ENCODE measurements at places on chromosomes 6 and 20.

DNA sequence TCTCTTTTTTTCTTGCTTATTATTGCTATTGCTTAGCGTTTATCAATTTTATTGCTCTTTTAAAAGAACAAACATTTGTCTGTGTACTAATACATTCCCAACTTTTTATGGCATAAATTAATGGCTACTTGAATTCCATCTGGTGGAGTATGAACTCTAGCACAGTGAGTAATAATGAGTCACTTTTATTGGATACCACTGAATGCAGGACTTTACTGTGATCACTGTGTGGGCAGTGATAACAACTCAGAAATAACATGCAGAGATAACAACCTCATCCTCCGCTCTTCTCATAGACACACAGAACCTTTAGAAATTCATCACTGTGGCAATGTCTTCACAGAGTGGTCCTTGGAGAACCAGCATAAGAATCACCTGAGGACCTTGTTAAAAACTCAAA is 174.9 kb upstream of the PRND start:
- no peak for DNase-seq

DNA sequence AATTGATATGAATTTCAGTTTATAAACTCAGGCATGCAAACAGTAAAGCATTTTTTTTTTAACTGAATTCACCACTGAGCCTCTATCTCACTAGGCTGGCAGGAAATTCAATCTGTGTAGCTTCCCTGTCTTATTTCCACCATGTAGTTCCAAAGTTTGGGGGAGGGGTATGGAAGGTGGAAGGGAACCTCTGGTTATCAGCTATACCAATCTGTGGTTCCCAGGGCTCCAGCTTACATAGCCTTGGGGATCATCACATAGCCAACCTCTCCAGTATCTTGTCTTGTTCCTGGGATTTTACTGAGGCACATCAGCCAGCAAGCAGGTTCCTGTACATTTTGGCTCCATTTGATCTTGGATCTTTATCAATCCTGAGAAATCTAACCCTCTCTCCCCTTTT is 15.6 kb downstream of the RAD21L1 start:
- DNase-seq: no peak

GRCh38 chr20:52760791-52761190 is 211.4 kb upstream of the TSHZ2 start:
- no peak for DNase-seq

DNA sequence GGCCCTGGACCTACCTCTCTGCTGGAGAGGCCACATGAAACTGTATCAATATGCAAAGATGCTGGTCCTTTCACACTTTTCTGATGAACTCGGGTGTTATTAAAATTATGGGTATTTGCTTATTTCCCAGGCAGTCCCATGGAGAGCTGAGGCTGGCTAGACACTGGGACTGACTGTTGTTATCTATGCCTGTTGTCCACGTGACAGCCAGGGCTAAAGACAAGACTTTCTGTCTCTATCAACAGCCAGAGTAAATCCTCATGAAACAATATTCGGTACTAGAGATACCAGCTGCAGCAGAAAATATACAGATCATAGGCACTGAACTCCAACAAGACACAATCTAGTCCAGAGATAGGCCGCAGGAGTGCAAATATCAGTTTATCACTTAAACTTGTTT is 236.4 kb downstream of the FOXA2 start:
- no peak for DNase-seq

DNA sequence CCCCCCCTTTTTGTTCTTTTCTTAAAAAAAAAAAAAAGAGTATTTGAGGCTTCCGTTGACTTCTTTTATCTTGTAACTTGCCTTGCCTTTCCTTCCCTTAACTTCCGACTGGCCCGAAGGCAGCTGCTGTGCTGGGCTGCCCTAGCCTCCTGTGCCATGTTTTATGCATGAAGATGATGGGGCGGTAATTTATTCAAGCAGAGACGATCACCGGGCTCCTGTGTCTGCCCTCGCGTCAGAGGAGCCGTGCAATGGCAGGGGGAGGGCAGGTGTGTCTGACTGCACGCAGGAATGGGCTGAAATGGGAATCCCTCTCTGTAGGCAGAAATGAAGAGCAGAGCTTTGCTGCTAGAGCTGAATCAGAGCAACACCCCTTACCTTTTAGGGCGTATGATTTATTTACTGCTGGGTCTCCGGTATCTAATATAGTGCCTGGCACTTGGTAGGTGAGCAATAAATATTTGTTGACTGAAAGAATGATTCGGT is 106.3 kb upstream of the RIPOR2 start:
- DNase-seq: no peak

DNA sequence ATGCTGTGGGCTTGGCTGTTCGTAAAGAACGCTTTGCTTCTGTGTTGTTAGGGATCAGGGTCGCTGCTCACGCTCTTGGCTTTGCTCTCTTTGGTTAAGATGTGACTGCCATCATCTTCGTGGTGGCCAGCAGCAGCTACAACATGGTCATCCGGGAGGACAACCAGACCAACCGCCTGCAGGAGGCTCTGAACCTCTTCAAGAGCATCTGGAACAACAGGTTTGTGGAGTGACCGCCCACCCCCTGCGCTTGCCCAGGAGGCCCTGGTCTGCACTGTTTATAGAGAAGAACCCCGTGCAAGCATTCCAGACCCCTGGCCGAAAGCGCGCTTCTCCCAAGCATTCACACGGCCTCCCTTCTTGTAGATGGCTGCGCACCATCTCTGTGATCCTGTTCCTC is 57.1 kb downstream of the GNAS start:
- DNase-seq: no peak

GRCh38 chr20:50993876-50994275 is 29.0 kb downstream of the KCNG1 start:
- no peak for DNase-seq

GRCh38 chr6:43733471-43734293 is 36.3 kb upstream of the VEGFA start:
- no peak for DNase-seq

GRCh38 chr20:38950254-38950653 is 11.9 kb upstream of the DHX35 start:
- DNase-seq: no peak

- peak; percentile 46 for DNase-seq
Measured at GRCh38 chr6:168498161-168498843, 57.3 kb downstream of the SMOC2 start.

DNA sequence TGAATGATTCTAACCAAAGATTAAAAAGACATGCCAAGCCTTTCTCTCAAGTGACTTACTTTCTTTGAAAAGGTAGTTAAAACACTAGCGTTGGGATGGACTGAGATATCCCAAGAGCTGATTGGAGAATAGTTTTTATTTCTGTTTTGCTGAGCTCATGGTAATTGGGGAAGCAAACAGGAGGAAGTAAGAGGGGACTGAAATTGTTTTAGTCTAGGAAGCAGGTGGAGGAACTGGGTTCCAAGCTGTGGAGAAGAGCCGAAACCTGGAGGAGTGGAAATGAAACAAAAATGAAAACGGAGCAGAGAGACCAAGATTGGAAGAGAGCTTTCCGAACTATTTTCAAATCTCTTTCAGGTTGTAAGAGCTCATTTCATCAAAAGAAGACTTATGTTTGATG is 59.9 kb upstream of the TENT5A start:
- DNase-seq: no peak

DNA sequence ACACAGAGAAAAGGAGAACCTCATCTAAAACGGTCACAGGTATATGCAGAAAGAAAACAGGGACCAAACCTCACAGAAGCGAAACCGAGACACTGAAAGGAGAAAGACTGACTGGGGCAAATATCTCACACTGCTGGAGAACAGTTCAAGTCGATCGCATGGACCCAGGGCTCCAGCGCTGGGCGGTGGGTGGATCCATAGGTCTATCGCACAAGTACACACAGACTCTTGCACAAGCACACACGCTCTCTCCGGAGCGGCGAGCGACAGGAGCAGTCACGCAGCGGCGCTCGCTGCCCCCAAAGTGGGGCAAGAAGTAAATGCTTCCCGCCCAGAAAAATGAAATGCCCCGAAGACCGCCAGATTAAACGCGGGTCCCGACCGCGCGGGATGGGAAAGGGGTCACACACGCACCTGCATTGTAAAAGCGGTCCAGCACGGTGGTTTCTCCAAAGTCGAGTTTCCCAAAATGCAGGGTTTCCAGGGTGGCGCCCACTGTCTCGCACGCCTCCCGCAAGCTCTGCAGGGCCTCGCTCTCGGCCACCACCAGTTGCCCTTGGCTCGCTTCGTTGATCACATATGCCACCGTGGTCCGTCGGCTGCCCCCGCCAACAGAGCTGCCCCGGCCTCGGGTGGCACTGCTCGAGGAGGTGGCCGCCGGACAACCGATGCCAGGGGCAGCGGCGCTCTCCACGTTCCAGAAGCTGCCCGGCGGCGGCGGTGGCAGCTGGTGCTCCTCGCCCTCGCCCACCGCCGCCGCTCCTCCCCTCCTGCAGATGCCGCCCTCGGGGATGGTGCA is 782 bp downstream of the MAP3K5 start:
- DNase-seq: peak; percentile 52

DNA sequence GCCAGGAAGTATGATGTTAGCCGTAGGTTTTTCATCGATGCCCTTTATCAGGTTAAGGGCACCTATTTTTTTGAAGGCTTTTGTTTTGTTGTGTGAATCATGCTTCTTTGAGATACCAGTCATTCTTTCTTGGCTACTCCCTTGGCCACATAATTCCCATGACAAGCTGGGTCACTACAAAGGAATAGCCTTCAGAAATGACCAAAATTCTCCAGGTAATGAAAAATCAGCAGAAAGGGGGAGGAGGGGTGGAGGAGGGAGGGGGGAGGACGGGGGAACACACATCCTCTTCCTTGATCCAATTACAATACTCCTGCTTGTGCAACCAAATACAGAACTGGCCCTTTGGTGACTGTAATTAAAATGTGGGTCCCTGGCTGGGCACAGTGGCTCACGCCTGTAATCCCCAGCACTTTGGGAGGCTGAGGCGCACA is 21.7 kb upstream of the TGM2 start:
- no peak for DNase-seq

GRCh38 chr6:11535801-11536230 is 1.7 kb upstream of the TMEM170B start:
- DNase-seq: no peak

DNA sequence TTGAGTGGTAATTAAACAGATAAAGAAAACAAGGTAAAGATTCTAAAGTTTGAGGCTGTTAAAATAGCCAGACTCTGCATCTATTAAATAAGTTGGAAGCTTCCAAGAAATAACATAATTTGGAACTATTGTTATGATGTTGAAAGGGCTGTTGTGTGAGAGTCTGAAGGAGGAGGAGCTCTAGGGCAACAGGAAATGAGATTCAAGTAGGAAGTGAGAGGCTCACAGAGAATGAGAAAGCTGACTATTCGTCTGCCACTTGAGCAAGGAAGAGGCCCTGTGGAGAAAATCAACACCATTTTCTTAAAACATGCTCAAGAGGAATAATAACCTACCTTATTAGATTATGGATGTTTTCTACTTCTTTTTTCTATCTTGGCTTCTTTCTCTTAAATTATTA is 185.2 kb downstream of the SLC24A3 start:
- DNase-seq: no peak

DNA sequence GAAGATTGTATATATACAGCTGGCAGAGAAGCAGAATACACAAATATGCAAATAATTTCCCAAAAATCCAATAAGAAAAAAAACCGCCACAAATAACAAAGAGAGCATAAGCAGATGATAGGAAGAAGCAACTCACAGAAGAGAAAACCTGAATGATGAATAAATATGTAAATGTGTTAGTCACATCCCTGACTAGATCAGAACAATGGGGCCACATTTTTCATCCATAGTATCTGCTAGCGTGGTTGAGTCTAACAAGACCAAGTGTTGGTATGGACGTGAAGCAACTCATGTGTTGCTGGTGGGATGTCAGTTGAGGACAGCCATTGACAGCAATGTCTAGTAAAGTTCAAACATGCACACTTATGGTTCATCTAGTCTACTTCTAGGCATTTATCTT is 3.9 kb upstream of the SLC22A3 start:
- no peak for DNase-seq

- no peak for DNase-seq
Measured at GRCh38 chr20:44092551-44093248, 94.3 kb downstream of the JPH2 start.

DNA sequence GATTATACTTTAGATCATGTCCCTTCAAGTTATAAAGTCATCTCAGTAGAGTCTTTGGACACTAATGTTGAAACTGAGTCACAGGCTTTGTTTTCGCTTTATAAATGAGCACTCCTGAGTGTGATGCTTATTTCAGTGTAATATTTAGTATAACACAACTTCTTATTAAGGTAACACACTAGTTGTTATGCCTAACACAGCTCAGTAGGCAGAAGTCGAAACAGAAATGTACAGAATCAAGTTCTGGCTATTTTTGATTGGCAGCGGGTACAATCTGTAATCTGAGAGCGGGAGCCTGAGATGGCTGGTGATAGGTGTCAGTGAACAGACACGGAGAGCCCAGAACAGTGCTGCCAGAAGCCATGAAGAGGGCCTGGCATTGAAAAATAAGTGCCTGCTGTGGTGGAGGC is 11.4 kb downstream of the HECA start:
- no peak for DNase-seq

DNA sequence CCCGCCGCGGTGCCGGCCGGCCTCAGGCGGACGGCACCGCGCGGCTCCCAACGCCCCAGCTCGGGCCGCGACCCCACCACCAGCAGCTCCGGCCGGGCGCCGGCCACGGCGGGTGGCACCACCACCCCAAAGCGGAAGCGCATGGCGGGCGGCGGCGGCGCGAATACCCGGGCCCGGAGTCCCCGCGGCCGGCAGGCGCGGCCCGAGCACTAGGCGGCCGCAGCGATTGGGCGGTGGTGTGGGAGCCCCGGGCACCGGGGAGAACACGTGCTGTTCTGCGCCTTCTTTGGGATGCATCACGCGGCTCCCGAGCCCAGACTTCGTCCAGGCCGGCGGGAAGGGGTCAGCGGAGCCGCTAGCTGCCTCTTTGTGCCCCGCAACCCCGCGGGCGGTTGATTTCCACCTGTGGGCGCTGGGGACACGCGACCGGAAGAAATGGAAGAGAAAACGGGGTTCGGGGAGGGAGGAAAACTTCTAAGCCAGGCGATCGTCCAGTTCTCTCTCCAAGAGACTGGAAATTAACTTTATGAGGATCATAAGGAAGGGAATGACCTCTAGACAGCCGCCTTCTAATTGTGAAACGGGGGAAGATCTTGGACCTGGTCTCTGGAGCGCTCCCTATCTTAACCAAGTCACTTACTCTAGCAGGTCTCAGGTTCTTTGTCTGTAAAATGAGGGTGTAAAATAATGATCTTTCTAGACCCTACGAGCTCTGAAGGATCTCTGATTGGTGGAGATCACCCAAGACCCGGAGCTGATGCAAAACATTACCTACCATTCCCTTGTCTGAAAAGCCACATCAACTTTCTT is at the start of gene EPM2A:
Gene EPM2A, minus strand, starts transcription at position 165 of the 810 bp plus-strand sequence. Its CDS starts 22 bp downstream, at position 143.
- peak; percentile 87 for DNase-seq

GRCh38 chr6:63804381-63804956 is 168.9 kb downstream of the PHF3 start:
- no peak for DNase-seq

GRCh38 chr6:31354158-31354863 is 2.7 kb downstream of the HLA-B start:
- no peak for DNase-seq

DNA sequence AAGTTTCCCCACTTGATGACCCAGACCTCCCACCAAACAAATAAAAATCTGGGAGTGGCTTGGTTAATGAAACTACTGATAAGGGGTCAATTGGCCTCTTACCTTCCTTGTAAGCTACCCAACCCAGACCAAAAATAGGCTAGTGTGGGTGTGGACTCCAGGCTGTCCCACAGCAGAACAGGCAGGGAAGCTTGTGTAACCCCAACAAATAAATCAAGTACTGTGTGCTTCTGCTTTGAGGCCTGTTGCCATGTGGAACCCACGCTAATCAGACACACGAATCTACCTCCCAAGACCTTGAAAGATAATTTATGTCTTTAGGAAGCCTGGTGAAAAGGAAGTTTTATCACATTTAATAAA is 33.7 kb upstream of the PAQR8 start:
- no peak for DNase-seq

- DNase-seq: no peak
Measured at GRCh38 chr6:31888276-31889258, 8.9 kb downstream of the EHMT2 start.

All from femur (tissue), 1 donor.